ENCODE measurements at places on chromosomes 12 and 14. TPM values are rescaled to one million over a fixed set of nuclear protein-coding genes. Genes with fewer than 3 reads are reported as not detected.

The GLT1D1 gene
- 10.0 TPM for total RNA-seq

The HVCN1 gene
- 52.0 TPM for total RNA-seq

The FUT8 gene
- 68.3 TPM for total RNA-seq

The FGF23 gene
- total RNA-seq, result not detected

The LTB4R gene
- 10.3 TPM for total RNA-seq

The TRHDE gene
- 2.8 TPM for total RNA-seq

The OR9K2 gene
- total RNA-seq, result 0.31 TPM

- H3K4me3 ChIP-seq, result peak within 1 kb of the TSS; percentile 68
- H3K36me3 ChIP-seq, result no peaks in the 10 kb centered on the region
- H3K27me3 ChIP-seq, result no peaks in the 10 kb centered on the region
- peaks cover 18% of the 10 kb centered on the region for H3K4me1 ChIP-seq
- H3K27ac ChIP-seq, result peak within 1 kb of the TSS; percentile 94
Measured at GRCh38 chr12:6383572-6384498, at the start of gene LTBR. TSS of gene LTBR (plus strand) at chr12:6384162. CDS start at chr12:6384359, 197 bp downstream.

DNA sequence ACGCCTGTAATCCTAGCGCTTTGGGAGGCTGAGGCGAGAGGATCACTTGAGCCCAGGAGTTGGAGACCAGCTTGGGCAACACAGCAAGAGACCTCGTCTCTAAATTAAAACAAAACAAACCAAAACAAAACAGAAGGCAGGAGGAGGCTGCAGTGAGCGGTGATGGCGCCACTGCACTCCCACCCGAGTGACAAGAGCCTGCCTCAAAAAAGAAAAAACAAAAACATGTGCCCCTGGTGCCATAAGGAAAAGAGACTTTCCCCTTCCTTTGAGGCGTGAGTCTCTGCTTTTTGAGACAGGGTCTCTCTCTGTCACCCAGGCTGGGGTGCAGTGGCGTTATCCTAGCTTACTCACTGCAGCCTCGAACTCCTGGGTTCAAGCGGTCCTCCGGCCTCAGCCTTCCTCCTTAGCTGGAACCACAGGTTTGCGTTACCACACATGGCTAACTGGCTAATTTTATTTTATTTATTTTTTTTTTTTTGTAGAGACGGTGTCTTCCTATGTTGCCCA lies 9.0 kb upstream of the EAPP start:
- H3K27me3 ChIP-seq, result no peaks in the 10 kb centered on the region
- H3K27ac ChIP-seq, result no peak overlapping the region
- no peak overlapping the region for H3K4me3 ChIP-seq

DNA sequence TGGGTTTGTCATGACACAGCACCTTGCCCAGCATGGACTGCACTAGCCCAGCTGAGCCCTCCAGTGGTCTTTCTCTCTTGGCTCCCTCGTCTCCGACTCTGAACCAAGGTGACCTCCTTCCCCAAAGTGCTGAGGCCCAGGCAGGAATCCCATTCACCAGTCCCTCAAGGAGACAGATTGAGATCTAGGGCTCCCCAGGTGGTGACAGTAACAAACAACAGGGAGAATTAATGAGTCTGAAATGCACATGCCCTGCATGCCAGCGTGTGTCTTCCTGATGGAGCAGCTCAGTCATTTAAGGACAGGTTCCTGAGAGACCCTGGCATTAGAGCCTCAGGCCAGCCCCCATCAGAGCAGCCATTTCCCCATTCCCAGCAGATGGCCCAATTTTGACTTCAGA lies 51.4 kb upstream of the OAS1 start:
- DNase-seq, result no peak
- H3K4me3 ChIP-seq, result no peak overlapping the region
- H3K27me3 ChIP-seq, result no peaks in the 10 kb centered on the region
- H3K27ac ChIP-seq, result no peak overlapping the region
- H3K36me3 ChIP-seq, result no peaks in the 10 kb centered on the region
- H3K4me1 ChIP-seq, result no peaks in the 10 kb centered on the region

DNA sequence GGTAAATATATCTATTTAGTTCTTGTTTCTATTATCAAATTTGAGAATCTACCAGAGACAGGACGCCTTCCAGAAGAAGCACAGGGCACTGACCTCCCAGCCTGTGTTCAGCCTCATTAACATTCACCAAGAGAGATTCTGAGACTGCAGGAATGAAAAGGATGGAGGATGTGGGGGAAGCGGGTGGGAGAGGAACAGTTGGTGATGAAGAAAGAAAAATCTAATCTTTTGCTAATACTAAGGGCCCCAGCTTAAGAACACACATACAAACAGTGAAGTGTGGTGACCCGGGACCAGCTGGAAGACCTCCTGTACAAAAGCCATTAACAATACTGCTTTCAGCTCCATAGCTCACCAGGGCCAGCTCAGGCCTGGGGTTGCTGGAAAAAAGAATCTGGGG lies 160.5 kb downstream of the NUAK1 start:
- H3K4me3 ChIP-seq, result no peak overlapping the region
- H3K27me3 ChIP-seq, result no peaks in the 10 kb centered on the region
- peaks cover 12% of the 10 kb centered on the region for H3K4me1 ChIP-seq
- no peaks in the 10 kb centered on the region for H3K36me3 ChIP-seq
- no peak overlapping the region for H3K27ac ChIP-seq

- no peaks in the 10 kb centered on the region for H3K4me1 ChIP-seq
- DNase-seq, result no peak
- H3K36me3 ChIP-seq, result no peaks in the 10 kb centered on the region
- no peak overlapping the region for H3K27ac ChIP-seq
Measured at GRCh38 chr12:70251226-70251625, 8.0 kb downstream of the CNOT2 start.

DNA sequence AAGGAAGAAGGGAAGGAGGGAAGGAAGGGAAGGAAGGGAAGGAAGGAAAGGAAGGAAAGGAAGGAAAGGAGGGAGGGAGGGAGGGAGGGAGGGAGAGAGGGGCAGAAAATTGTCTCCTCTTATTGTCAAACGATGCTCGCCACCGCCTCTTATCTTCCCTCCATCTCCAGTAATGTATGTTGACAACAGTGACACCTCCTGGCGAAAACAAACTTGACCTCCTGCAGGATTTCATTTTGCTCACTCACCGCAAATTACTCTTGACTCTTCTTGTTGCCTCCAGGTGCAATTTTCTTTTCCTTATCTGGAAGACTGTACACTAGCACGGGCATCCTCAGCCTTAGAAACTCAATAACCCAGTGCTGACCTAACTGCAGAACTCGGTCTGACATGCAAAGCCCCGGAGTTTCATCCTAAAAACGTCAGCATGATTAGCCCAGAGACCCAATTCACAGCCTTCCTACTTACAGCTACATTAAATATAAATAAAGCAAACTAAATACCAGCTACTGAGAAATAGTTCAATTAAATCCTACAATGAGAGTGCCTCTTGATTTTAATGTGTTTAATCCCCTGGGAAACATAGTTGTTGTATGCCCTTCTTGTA lies 512.4 kb upstream of the TMPO start:
- no peaks in the 10 kb centered on the region for H3K36me3 ChIP-seq
- DNase-seq, result peak; percentile 54
- H3K27ac ChIP-seq, result no peak overlapping the region
- no peaks in the 10 kb centered on the region for H3K27me3 ChIP-seq

GRCh38 chr12:75823475-75823874 lies 208.1 kb downstream of the PHLDA1 start:
- H3K36me3 ChIP-seq, result no peaks in the 10 kb centered on the region
- H3K4me3 ChIP-seq, result no peak overlapping the region
- DNase-seq, result no peak
- no peaks in the 10 kb centered on the region for H3K27me3 ChIP-seq

DNA sequence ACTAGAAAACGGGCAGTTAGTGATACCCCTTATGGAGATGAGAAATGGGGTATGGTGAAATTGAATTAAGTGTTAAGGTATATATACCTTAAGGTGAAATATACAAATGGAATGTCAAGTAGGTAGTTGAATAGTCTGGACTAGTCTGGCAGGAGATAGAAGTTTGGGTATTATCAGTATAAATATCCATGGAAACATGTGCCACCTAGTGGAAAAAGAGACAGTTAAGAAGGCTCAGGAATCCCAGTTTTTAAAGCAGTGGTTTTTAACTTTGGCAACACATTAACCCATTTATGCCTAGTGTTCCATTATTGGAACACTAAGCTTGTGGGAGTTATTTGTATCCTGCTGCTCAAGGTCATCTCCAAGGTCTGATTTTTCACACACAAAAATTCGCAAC lies 38.6 kb upstream of the TPH2 start:
- no peak overlapping the region for H3K4me3 ChIP-seq
- H3K4me1 ChIP-seq, result no peaks in the 10 kb centered on the region
- H3K27me3 ChIP-seq, result no peaks in the 10 kb centered on the region
- H3K27ac ChIP-seq, result no peak overlapping the region

- H3K36me3 ChIP-seq, result no peaks in the 10 kb centered on the region
- no peaks in the 10 kb centered on the region for H3K4me1 ChIP-seq
- no peaks in the 10 kb centered on the region for H3K27me3 ChIP-seq
Measured at GRCh38 chr14:60935319-60935718, 45.6 kb downstream of the TRMT5 start.

GRCh38 chr12:7289743-7290142 lies 14.1 kb upstream of the ACSM4 start:
- no peaks in the 10 kb centered on the region for H3K36me3 ChIP-seq
- no peaks in the 10 kb centered on the region for H3K4me1 ChIP-seq
- DNase-seq, result no peak
- H3K27me3 ChIP-seq, result no peaks in the 10 kb centered on the region

- H3K4me3 ChIP-seq, result no peak overlapping the region
- no peaks in the 10 kb centered on the region for H3K36me3 ChIP-seq
- H3K27ac ChIP-seq, result no peak overlapping the region
- H3K27me3 ChIP-seq, result no peaks in the 10 kb centered on the region
Measured at GRCh38 chr14:27050208-27050607, 452.4 kb upstream of the NOVA1 start.

GRCh38 chr14:100305324-100306100 lies 732 bp downstream of the SLC25A29 start:
- H3K4me1 ChIP-seq, result peaks cover 25% of the 10 kb centered on the region
- no peak for DNase-seq
- H3K27ac ChIP-seq, result peak overlapping the region; percentile 67
- H3K27me3 ChIP-seq, result no peaks in the 10 kb centered on the region
- H3K36me3 ChIP-seq, result no peaks in the 10 kb centered on the region
